ENCODE measurements at places on chromosomes 2 and 18.
A peak's percentile ranks its signal among the peaks of the same experiment; 100 is the strongest.

- DNase-seq, result no peak
These were observed 34.4 kb downstream of the ZFP36L2 start for GRCh38 chr2:43191947-43192516.

- DNase-seq, result no peak
These were observed 231.4 kb downstream of the SEPTIN10 start for GRCh38 chr2:109382226-109382895.

- no peak for DNase-seq
These were observed 325.3 kb upstream of the SMIM21 start for GRCh38 chr18:75752740-75753263.

GRCh38 chr18:22344908-22345670 is 72.6 kb downstream of the CTAGE1 start:
- no peak for DNase-seq

GRCh38 chr2:170229125-170229524 is 51.2 kb downstream of the MYO3B start:
- no peak for DNase-seq

GRCh38 chr18:23861805-23862470 is 152.6 kb upstream of the TTC39C start:
- DNase-seq, result peak; percentile 25

- no peak for DNase-seq
These were observed 116.1 kb upstream of the TACR1 start for GRCh38 chr2:75315436-75315835.

- no peak for DNase-seq
These were observed 3.0 kb upstream of the ITSN2 start for GRCh38 chr2:24363301-24363700.

- DNase-seq, result no peak
These were observed 6.6 kb upstream of the CCDC195 start for GRCh38 chr2:224722770-224723169.

DNA sequence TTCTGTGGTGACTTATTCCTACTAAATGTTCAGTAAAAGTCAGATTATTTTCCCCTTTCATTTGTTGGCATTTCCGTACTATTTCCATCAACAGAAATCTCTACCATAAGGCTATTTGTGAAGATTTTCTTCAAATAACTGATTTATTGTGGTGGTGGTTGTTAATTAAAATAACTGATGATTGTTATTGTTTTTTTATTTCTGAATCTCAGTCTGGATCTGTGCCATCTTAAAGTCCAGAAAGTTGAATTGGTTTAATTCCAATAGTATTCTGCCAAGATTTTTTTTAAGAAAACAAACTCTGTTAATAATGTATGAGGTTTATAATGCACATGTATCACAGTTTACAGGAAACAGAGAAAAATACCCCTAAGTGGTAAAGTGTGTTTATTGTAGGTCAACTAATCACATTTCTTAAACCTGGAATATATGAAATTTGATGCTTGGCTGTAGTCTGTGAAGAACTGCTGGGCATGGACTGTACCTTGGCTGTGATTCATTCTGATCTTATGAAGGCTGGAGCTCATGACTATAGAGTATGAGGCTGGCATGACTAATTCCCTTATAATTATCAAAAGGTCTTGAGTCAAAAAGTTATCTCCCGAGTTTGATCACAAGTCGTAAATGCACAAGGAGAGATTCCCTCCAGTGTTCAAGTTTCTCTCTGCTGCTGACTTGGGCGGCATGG is 134.2 kb upstream of the RND3 start:
- DNase-seq, result peak; percentile 56

GRCh38 chr18:51767293-51767692 is 569.8 kb upstream of the MEX3C start:
- no peak for DNase-seq

GRCh38 chr2:10371441-10372196 is 68.9 kb downstream of the HPCAL1 start:
- DNase-seq, result no peak

DNA sequence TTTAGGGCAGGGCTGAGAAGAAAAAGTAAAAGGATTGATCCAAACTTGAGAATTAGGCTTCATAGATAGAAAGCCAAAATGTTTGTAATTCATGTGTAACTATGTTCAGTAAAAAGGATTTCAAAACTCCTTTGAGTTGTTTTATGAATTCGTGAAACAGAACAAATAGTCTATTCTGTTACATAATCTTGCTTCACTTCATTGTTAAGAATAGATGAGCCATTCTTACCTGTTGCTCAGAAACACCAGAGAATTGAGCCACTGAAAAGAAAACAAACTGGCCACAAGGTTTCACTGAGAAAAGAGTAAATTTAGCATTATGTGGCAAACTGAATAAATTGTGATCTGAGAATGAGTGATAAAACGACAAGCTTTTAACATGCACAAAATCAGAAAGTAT is 4.5 kb upstream of the ITPRID2 start:
- no peak for DNase-seq

GRCh38 chr2:207995887-207996286 is 29.4 kb downstream of the PLEKHM3 start:
- no peak for DNase-seq

DNA sequence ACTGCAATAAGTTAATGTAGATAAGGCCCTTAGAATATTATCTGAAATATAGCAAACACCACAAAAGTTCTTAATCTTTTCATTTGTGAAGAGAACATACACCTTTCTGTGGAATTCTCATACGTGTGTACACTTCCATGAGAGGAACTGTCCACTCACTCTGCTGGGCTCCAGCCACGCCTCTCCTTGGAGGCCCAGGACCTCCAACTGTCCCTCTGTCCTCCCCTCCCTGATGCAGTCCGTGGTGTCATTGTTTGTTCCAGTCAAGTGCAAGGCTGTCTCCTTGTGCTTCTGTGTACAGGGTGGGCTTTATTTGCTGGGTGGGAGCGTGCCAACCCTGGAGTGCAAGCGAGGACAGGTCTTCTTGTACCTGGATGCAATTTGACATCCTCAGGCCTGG is 8.7 kb downstream of the RAB12 start:
- DNase-seq, result no peak

DNA sequence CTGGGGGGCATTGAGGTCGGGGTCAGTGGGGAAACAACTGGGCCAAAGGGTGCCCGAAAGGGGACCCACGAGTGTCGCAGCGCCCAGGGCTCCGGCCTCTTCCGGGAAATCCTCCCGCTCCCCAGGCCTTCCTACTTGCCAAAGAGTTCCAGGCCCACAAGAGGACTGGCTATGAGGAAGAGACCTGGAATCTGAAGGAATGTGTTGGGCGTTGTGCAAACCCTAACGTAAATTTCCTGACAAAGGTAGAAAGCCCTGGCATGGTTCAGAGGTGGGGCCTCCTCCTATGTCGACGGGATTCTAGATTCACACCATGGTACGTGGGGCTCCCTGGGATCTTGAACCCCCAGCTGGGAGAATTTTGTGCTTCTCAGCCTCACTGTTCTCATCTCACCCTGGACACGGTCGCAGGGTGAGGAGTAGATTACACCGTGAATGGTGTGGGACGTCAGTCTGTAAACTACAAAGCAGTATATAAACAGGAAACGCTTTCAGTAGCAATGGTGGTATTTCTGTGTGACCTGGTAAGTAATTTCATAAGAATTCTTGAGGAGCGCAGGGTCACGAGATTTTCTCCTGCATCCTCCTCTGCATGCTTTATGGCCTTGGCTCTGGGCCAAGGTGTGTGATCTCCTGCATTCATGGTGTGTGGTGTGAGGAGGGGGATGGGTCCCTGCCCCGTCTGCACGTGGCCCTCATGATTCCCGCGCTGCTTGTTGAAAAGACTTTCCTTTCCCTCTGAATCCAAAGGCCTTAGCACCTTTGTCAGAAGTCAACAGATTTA is 868 bp downstream of the HSBP1L1 start:
- DNase-seq, result peak; percentile 62

- no peak for DNase-seq
These were observed 122.7 kb downstream of the VAPA start for GRCh38 chr18:10036479-10036878.

GRCh38 chr2:98137196-98137595 is 50.2 kb downstream of the VWA3B start:
- no peak for DNase-seq

DNA sequence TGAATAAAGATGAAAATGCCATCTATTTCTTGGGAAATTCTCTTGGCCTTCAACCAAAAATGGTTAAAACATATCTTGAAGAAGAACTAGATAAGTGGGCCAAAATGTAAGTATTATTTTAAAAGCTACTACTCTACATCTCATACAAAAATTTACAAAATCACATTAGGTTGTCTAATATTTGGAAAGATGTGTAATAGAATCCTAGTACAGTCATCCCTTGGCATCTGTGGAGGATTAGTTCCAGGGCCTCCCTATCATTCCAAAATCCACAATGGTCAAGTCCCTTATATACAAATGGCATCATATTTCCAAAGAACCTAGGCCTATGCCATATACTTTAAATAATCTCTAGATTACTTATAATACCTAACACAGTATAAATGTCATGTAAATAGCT is 41.2 kb downstream of the KYNU start:
- no peak for DNase-seq

GRCh38 chr2:18123211-18123570 is 244.7 kb downstream of the KCNS3 start:
- no peak for DNase-seq

DNA sequence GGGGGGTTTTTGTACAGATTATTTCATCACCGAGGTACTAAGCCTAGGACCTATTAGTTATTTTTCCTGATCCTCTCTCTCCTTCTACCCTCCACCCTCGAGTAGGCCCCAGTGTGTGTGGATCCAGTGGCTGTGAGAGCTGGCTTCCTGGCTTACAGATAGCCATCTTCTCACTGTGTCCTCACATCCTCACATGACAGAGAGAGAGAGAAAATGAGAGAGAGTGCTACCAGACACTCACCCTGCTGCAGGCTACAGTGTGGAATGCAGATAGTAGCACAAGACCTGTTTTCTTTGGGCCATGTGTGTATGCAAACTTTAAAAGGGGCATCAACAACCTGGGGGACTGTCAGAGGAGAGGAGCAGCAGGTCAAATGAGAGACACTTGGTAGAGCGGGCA is 9.5 kb downstream of the KCNK3 start:
- DNase-seq, result no peak

DNA sequence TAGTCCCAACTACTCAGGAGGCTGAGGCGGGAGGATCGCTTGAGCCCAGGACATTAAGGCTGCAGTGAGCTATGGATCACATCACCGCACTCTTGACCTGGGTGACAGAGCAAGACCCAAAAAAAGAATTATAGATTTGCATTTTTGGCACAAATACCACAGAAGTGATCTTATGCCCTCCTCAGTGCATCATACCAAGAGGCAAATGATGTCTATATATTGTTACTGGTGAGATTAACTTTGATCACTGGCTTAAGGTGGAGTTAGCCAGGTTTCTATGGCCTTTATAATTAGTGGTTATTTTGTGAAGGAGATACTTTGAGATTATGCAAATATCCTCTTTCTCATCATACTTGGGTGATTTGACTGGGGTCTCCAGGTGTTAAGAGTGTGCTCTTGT is 22.1 kb upstream of the CATIP start:
- DNase-seq, result no peak
